ENCODE measurements at places on chromosomes 6 and 20. TPM values are rescaled to one million over a fixed set of nuclear protein-coding genes. Genes with fewer than 3 reads are reported as not detected.

FOXF2 gene
- total RNA-seq, result 5.2 TPM

C20orf141 gene
- total RNA-seq, result not detected

GNMT gene
- total RNA-seq, result not detected

LAMA4 gene
- total RNA-seq, result 49.0 TPM

ADGRF1 gene
- total RNA-seq, result not detected

CDKN1A gene
- 353 TPM for total RNA-seq

KCNK16 gene
- not detected for total RNA-seq

PDYN gene
- total RNA-seq, result not detected

MICA gene
- total RNA-seq, result 19.2 TPM

ILRUN gene
- total RNA-seq, result 69.6 TPM

- DNase-seq, result no peak
Observed at GRCh38 chr6:168941036-168941435, 312.6 kb downstream of the THBS2 start.

DNA sequence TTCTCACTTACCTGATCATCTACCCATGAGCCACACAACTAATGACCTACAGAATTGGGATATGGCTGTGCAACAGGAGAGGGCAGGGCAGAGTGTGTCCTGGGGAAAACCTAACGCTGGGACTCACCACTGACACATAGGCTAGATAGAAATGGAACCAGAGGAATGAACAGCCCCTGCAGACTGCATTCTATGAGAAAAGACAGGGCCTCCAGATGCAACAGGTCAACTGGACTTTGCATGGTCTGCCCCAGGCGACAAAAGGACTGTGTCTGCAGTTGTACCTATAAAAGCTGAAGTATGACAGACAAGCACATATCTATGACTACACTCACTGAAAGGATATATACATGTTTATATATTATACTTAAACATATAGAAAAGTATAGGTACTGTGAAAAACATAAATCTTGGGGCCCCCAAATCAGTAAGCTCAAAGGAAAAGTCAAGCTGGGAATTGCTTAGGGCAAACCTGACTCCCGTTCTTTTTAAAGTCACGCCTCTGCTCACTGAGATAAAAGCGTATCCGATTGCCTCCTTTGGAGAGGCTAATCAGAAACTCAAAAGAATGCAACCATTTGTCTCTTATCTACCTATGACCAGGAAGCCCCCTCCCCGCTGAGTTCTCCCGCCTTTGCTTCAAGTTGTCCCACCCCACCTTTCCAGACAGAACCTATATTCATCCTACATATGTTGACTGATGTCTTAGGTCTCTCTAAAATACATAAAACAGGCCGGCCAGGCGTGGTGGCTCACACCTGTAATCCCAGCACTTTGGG lies 68.5 kb downstream of the EPB41L2 start:
- DNase-seq, result no peak

GRCh38 chr20:32971703-32972161 lies 32.5 kb downstream of the SUN5 start:
- DNase-seq, result no peak

GRCh38 chr20:24762791-24763350 lies 186.2 kb upstream of the CST7 start:
- DNase-seq, result no peak

DNA sequence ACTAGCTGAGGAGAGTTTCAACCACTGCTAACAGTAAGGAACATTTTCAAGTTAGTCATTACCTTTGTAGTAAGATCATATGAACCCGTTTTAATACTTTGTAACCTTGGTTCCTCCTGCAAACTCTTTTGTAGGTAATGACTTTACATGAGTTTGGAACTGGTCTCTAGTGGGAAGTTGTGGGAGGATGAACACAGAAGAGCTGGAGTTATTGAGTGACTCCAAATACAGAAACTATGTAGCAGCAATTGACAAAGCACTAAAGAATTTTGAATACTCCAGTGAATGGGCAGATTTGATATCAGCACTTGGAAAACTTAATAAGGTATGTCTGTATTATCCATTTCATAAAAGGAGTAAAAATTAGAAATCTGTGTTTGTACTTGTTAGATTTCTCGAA lies 29.3 kb downstream of the DOP1A start:
- DNase-seq, result no peak

GRCh38 chr20:53510704-53511103 lies 82.9 kb downstream of the ZNF217 start:
- DNase-seq, result no peak

DNA sequence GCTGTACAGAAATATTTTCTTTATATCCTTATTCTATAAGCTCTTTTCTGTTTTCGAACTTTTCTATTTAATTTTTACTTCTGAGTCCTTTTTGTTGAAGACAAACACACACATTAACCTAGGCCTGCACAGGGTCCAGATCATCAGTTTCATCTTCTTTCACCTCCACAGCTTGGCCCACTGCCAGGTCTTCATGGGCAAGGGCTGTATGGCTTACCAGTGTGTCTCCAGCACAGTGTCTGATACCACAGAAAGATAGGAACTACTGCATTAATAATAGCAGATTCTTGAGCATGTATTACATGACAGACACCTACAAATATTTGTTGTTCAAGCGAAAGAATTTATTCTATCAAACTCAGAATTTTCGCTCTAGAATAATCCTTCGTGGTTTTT lies 24.4 kb downstream of the QKI start:
- no peak for DNase-seq

DNA sequence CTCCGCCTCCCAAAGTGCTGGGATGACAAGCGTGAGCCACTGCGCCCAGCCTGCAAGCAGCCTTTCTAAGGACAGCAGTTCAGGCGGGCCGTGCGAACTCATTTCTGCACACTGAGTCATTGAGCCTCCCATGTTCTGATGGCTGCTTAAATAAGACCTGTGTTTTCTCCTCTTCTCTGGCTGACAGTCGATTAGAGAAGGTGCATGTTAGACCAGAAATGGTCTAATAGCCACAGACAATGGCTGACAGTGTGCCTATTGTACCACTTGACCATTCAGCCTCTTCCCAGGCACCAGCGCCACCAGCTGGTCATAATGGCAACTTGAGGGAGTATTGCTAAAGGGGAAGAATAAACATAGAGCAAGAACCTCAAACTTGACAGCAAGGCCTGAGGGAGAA lies 6.2 kb downstream of the CST11 start:
- DNase-seq, result no peak

GRCh38 chr6:23454080-23454976 lies 671.7 kb upstream of the NRSN1 start:
- no peak for DNase-seq

DNA sequence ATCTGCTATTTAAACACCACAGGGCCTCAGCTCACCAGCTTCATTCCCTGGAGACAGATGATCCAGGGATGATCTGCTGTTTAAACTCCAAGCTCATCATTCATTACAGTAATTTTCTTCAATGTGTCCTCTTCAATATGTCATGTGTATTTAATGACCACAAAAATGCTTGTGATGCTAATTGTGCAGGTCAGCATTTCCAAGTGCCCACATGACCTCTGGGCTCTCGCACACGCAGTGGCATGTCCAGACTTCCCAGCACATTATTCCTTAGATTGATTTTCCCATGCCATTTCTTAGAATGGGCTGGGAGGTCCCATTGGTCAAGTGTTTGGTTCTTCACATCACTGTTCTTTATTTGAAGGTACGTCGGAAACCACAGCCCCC lies 434.4 kb downstream of the HAO1 start:
- DNase-seq, result no peak

DNA sequence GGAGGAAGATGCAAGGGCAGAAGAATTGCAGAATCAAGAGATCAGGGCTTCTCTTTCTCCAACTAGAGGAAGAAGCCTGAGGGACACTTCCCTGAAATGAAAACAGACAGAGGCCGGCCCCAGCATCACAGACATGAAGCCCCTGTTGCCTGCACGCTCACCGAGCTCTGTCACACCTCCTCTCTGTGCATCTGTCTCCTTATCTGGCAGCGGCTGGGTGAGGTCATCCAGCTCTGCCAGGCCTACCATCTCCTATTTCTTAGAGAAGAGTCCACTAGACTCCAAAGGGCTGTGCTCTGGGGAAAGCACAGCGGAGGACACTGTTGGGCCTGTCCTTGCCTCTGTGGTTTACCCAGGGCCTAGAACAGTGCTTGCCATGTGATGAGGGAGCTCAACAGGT lies 71.9 kb upstream of the MLN start:
- no peak for DNase-seq

- no peak for DNase-seq
Observed at GRCh38 chr6:144722154-144722737, 437.1 kb downstream of the UTRN start.

- no peak for DNase-seq
Observed at GRCh38 chr6:13787137-13787536, 27.2 kb downstream of the MCUR1 start.

DNA sequence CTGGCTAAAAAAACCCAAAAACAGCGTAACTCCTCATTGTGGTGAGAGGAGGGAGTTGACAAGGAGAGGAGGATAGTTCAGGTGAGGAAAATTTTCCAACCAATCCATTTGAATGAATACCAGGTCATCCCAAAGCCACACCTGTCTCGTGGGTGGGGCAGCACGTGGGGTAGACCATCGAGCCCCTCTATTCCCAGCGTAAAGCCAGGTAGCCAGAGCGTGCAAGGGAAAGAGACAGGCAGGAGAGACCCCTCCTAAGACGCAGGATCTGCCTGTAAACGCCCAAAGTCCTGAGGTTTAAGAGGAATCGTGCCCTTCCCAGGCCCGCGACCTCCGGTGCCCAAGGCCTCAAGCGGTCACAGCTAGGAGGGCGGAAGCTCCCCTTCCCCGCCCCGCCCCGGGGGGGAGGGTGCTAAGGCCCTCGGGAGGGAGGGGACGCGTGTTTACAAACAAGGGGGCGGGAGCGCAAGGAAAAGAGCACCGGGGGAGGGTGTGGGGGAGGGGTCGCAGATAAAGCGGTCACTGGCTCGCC lies 712 bp downstream of the RXRB start:
- DNase-seq, result peak; percentile 82

DNA sequence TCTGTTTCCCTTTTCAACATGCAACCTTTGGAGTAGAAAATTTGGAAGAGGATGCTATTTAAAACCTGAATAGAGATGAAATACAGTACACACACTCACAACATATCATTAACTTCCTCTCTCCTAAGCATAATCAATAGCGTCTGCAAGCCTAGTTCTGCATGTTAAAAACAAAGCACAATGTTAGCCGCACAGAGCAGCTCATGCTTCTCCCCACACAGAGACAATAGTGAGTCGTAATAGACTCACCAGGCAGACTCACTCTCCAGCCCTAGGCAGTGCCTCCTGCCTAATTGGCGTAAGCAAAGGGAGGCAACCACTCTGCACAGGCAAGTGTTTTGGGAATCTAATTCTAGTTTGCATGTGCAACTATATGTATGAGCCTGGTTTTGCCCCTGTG lies 45.8 kb upstream of the ARID1B start:
- no peak for DNase-seq

- DNase-seq, result no peak
Observed at GRCh38 chr20:2521369-2522305, 12.9 kb upstream of the ZNF343 start.

GRCh38 chr20:19911810-19912382 lies 105.3 kb upstream of the NAA20 start:
- DNase-seq, result no peak

DNA sequence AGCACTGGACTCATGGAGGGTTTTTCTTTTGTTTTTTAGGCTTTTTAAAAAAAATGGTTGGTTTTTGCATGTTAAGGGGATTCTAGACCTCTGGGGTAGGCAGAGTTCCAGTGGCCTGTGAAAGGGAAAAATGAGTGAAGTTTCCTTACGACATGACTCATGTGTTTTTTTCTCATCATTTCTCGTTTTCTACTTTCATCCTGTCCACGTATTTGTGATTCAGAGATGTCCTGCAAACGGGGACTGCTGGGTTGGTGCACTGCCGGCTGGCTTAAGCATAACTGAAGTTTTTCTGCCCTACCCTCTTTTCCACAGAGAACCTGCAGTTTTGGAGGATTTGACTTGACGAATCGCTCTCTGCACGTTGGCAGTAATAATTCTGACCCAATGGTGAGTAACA lies 182.3 kb downstream of the SASH1 start:
- no peak for DNase-seq

GRCh38 chr6:167588181-167588919 lies 238.4 kb upstream of the AFDN start:
- DNase-seq, result no peak

- no peak for DNase-seq
Observed at GRCh38 chr6:88165844-88166492, at the start of gene CNR1. TSS of gene CNR1 (minus strand) at chr6:88166347. CDS start at chr6:88145274, 21,073 bp downstream.

DNA sequence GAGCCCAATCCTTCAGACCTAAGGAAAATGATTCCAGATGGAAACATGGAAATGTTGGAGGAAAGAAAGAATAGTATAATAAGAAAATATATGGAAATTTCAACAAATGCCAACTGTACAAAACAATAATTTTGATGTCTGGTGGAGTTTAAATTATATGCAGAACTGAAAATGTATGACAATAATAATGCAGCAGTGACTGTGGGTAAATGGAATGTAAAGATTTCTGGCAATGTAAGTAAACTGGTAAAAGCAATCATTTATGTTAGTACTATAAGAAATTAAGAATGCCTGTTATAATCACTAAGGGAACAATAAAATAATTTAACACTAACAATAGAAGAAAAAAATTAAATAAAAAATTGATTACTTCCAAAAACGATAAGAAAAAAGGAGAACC lies 89.0 kb downstream of the EDN1 start:
- no peak for DNase-seq

DNA sequence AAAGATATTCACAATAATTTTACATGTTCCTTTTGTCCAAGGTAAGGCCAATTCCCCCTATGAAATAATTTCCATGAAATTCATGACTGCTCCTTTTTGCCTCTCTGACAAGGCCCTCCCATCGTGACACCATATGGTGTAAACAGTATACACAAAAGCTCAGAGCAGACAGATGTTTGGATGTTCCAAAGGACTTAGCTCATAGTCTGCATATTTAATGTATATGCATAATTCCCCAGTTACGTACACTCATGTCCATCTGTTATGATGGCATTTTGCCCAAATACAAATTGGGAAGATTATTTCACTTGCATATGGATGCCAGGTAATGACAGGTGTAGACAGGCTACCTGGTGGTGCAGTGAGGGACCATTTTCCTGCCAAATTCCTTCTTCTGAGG lies 376.5 kb downstream of the KHDRBS2 start:
- no peak for DNase-seq

DNA sequence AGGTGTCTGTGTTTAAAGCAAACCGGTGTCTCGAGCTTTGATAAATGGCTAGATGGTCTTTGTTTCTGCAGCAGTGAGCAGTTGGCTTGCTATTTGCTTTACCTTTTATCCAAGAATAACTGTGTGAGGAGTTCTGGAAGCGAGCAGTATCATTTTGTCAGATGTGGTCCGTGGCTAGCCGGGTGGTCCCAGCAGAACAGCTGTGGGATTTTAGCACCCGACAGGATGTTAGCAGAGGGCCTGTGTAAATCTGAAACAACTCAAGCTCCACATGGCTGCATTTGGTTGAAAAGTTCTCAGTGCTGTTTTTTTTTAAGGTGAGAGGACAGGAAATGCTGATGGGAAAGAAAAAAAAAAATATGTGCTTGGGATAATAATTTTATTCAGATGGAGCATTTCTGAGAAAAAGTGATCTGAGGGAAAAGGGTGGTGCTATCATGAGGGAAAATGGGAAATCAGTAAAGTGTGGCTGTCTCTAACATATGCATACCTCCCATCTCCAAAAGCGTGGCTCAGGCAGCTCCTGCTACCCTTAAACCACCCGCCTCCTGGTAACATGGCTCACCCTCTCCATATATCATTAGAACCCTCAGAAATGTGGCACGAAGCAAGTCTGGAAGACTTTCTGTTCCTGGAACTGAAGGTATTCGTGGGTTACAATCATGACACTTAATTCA lies 215.4 kb downstream of the TSHZ2 start:
- no peak for DNase-seq

GRCh38 chr6:30480536-30481156 lies 8.7 kb upstream of the HLA-E start:
- DNase-seq, result no peak
